Fibroblast of villous mesenchyme (primary cell): ENCODE measurements at places on chromosomes 16 and 17. TPM values are rescaled to one million over a fixed set of nuclear protein-coding genes. Genes with fewer than 3 reads are reported as not detected.

CA7 gene
- total RNA-seq, result not detected in 2 replicates

- DNase-seq, result no peak
Measured at GRCh38 chr16:3180445-3180878, 7.5 kb upstream of the OR1F1 start.

DNA sequence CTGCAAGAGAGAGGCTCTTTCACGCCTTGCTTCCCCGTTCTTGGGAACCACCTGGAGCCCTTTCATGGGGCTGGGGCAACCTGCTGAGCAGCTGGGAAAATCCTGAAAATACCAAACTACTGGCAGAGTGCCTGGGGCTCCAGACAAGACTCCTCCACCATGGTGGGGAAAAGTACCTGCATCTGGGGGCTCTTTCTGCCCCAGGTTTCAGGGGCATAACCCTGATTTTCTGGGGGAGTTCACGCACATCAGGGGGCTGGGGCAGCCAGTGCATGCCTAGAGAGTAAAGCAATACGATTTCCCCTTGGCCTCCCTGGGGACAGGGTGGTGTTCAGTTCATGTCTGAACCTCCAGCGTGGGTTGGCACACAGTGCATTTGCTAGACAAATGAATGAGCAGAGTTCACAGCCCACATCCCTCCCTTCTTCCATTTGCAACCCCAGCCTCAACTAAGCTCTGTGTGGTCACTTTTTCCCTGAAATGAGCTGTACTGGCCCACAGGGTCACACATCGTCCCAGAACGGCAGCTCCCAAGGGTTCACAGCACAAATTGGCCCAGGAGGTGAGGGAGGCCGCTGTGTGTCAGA is 5.2 kb upstream of the CDC42EP4 start:
- DNase-seq, result no peak

CTRB2 gene
- total RNA-seq, result not detected in 2 replicates

DNA sequence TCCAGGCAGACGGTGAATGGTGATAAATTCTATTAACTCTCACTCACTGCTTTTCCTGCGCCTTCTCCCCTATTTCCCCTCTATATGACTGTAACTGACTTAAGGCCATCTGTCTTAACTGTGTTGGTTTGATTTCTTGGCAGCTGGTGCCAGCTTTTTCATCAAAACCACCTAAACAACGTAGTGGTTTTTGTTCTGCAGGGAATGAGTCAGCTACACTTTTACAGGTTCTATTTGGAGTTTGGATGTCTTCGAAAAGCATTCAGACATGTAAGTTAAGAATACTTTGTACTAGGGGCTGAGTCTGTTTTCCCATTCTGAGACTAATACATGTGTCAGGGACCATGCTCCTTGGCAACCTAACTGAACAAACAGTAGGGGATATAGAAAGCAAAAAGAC is 8.5 kb downstream of the REXO5 start:
- DNase-seq, result no peak

DNA sequence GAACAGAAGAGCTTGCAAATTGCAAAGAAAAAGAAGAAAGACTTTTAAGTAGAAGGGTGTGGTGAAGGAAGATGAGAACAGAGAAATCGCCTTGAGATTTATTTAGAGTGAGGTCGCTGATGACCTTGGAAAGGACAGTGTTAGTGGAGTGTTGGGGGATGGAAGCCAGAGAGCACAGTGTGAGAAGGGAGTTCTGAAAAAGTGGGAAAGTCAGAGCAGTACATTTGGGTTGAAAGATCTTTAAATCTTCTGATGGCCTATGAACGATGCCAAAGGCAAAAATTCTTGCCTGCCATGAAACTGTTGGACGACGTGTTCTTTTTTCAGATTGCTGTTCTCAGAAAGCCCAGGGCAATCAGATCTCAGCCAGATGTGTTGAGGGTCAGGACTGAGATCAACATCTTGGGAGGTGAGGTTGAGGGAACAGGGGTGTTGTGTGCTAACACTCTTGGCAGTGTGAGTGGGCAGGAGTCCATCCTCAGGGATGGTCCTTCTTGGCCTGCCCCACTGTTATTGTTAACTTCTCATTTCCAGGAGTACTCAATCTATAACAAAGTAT is 330.1 kb downstream of the MAP2K6 start:
- DNase-seq, result no peak

GRCh38 chr16:28491230-28491969 is 474 bp downstream of the CLN3 start:
- peak; percentile 13 for DNase-seq

DNA sequence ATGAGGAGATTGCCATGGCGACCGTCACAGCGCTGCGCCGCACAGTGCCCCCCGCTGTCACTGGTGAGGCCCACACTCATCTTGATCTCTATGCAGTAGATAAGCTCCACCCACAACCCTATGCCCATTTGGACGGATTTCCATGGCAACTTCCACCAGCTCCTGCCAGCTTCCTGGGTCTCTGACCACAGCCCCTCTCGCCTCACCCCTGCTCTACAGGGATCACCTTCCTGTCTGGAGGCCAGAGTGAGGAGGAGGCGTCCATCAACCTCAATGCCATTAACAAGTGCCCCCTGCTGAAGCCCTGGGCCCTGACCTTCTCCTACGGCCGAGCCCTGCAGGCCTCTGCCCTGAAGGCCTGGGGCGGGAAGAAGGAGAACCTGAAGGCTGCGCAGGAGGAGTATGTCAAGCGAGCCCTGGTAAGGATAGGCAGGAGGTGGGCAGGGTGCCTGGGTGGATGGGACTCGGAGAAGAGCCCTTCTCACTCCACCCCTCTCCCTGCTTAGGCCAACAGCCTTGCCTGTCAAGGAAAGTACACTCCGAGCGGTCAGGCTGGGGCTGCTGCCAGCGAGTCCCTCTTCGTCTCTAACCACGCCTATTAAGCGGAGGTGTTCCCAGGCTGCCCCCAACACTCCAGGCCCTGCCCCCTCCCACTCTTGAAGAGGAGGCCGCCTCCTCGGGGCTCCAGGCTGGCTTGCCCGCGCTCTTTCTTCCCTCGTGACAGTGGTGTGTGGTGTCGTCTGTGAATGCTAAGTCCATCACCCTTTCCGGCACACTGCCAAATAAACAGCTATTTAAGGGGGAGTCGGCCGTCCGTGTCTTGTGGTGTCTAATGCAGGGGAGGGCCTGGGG is 4.3 kb downstream of the ALDOA start:
- peak; percentile 53 for DNase-seq

DNA sequence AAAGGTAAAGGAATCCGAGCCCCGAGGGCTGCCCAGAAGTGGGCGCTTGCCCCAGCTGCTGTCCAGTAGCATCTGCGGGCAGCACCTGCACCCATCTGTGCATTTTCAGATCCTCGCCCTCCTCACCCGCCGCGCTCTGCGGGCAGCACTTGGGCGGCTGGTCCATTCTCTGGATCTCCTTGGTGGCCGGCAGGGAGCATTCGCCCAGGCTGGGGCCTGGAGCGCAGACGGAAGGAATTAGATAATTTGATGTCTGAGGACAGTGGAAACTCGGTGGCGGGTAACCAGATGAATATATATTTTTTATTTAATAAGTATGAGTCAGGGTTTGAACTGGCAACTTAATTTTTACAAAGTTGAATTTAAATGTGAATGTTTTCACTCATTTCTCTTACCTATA is 88.5 kb downstream of the NPIPB11 start:
- no peak for DNase-seq

DNA sequence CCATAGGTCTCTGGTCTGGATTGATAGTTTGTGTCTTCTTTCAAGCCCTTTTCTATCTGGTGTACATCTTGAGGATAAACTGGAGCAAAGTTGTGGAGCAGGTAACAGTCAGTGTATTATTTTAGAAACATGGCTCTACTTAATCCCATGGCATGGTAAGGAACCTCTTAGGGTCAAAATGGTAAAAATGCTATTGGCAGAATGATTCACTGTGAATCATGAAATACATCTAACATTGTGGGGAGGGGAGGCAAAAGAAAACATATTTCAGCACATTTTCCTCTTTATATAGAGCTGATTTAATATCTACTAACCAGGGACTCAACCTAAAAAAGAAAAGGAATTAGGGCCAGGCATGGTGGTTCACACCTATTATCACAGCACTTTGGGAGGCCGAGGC is 17.9 kb upstream of the ALDH3A2 start:
- DNase-seq, result no peak

DNA sequence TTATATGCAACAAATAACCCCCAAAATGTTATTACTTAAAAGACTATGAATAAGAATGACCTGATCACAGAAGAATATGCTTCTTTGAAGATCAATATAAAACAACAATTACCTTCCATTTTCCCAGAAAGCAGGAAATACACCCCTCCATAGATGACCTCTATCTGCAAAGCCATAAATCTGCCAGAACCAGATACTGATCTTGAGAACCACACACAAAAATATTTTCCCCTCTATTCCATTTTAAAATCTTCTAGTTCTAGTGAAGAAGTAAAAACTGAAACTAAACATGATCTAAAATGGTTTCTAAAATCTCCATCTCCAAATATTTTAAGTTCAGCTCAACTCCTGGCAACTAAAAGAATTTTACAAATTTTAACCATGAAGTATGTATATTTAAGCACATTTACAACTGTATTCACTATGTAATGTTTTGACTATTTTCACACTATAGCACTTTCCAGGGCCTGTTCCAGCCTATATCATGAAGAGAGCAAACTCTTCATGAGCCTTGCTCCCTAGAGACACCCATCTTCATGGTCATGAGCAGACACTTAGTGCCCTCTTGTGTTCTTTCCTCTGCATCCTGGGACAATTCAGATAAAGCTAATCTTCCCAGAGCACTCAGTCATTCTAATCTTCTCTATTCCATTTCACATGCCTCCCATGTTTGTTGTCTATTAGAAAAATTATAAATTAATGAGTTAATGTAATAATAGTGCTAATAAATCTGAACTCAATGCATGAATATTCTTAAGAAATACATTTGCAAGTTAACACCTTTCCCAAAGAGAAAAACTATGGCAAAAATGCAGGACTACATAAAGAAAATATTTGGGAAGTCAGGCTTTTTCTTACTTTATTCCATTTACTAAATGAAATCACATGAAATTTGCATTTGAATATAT is 87.0 kb downstream of the HELZ start:
- DNase-seq, result peak; percentile 54

DNA sequence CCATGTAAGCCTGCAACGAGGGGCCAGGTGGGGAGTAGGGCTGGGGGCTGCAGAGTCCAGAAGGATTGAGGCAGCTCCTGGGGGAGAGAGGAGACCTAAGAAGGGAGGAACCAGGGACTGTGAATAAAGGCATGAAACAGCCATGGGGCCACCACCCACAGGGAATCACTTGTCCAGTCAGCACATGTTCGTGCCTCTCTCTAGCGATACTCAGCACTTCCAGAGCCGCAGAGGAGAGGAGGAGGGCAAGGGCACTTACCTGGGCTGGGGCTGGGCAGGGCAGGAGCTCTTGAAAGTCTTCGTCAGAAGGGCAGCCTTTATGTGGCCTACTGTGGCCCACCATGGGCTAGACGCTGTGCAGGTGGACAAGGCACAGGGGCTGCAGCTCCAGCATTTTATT is 24.2 kb downstream of the CACNA1G start:
- DNase-seq, result no peak

- no peak for DNase-seq
Measured at GRCh38 chr17:21455761-21456160, 79.6 kb downstream of the KCNJ12 start.

DNA sequence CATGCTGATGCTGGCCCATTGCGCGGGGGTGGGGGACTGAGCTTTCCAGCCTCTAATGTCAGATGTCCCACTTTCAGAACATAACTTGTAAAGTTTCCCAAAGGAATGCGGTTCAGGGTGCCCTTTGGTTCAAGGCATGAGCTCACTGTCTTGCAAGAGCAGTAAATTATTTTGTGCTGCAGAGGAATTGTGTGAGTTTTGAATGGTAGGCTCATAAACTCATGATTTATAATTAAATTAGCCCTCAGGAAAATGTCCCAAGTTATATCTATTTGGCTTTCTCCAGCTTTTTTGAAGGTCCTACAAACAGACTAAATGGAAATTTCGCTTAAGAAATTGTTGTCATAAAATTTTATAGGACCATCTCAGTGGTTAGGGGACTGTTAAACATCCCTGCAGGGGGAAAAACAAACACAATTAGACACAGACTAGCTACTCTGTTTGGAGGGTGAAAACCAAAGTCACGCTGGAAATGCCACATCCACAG is 321.8 kb downstream of the HS3ST3B1 start:
- DNase-seq, result peak; percentile 36

CHST6 gene
- under 0.01 TPM in 2 replicates for total RNA-seq

RPL19 gene
- 1,210 and 1,346 TPM in 2 replicates for total RNA-seq

DNA sequence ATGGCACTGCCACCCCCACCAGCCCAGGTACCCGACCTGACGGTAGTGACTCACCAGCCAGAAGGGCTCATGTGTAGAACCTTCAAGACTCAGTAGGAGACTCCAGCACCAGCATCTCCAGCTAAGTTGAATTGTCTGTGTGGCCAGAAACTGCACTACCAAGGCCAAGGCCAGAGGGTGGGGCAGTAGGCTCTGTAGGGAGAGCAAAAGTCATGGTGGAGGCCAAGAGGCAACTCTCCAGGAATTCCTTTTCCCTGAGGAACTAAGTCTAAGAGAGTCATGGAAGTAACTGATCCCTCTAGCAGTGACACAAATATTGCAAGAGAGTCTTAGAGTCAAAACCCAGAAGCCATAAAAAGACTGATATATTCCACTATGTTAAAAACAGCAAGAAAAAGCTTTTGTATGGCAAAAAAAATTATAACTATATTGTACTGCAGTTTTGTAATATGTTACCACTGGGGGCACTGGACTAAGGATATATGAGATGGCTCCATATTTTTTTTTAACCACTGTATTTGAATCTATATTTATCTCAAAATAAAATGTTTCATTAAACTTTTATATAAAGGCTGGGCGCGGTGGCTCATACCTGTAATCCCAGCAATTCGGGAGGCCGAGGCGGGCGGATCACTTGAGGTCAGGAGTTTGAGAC is 30.2 kb upstream of the GUCY2D start:
- no peak for DNase-seq

DNA sequence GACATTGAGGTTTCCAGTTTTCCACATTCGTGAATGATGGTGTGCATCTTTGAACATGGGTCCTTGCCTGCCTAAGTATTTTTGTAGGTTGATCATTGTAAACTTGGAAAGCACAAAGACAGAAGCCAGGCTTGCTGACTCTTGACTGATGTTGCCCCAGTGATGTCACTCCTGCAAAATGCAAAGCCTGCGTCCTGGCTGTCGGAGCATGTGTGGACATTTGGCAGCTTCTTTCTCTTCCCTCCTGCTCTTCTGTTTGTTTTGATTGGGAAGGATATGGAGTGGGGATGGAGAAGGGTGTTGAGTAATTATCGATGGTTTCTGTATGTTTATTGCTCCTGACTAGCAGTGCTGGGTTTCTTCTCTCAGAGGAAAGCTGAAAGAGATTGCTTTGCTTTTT is 3.2 kb downstream of the NDE1 start:
- DNase-seq, result peak; percentile 91

DNA sequence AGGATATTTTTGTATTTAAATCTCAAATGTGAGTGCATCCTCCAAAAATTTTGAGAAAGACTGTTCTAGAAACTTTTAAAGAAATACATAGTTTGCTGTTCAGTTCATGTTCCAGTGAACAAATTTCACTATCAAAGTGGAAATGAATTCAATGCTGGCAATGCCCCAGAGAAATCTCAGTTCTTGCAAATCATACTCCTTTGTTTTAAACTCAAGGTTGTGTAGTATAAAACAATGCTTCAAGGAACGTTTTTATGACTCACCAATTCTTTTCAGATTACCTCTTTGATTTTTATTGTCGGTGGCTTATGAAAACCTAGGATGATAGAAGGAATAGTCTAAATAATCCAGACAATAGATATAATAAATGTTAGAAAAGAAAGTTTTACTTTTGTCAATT is 17.6 kb downstream of the LPCAT2 start:
- DNase-seq, result no peak

CCL16 gene
- total RNA-seq, result not detected in 2 replicates

CCT6B gene
- total RNA-seq, result 1.3 and 2.3 TPM in 2 replicates

RNFT1 gene
- 15.8 and 23.3 TPM in 2 replicates for total RNA-seq

GPR179 gene
- under 0.01 TPM in 1 of 2 replicates, not detected in the other for total RNA-seq

XAF1 gene
- total RNA-seq, result 45.8 and 58.3 TPM in 2 replicates

ASPA gene
- under 0.01 TPM in 2 replicates for total RNA-seq
